Stimulated activated effector memory CD8-positive, alpha-beta T cell treated with anti-CD3 and anti-CD28 coated beads, Interleukin-12 subunit alpha, Interleukin-12 subunit beta, amount 100 ng/mL, for 72 hours (primary cell): ENCODE measurements at places on chromosomes 2 and 18.

DNA sequence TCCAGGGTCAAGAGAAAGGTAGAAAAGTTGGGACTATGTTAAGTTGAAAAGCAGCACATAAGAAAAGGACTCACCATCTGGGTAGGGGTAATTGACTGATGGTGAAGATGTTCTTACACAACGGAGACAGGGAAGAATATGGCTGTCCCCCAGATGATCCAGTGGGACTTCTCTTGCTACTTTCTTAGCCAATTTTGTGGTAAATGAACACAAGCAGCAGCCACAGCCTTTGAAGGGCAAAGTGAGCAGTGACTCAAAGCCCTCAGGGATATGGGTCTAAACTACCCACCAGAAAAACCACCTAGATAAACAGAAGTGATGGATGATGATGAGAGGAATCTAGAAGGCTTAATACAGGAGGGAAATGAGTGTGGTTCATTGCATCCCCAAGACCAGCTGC is 65.8 kb upstream of the SLC9A2 start:
- no peak for DNase-seq

DNA sequence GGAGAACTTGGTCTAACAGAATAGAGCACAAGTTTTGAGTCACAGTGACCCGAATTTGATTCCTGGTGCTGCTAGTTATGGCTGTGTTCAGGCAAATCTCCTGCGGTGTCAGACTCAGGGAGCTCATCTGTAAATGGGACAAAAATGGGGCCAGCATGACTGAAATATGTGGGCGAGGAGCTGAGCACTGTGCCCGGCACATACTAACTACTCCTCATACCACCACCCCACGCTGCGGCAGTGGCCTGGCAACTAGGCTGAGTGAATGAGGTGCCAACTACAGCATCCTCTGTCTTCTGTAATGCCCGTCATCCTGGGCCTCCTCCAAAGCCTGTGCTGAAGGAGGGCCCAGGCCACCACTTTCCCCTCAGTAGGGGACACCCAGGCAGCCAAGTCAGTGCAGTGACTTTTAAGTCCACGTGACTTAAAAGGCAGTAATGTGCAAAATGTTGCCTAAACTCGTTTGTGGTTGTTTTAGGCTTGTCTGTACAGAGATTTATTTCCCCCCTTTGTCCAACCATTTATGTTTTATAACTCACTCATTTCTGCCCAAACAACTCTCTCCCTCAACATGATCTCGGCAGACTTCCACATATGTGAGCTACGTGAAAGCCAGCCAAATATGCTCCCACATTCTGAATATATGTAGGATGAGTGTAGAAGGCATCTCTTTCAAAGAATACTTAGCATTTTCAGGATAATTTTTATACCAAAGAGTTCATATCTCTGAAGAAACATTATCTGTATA is 773.7 kb downstream of the TSN start:
- DNase-seq: no peak

GRCh38 chr18:23998820-23999219 is 15.7 kb upstream of the TTC39C start:
- DNase-seq: no peak

GRCh38 chr2:75540994-75541393 is 19.7 kb downstream of the EVA1A start:
- DNase-seq: no peak
